Naive B cell (primary cell): ENCODE measurements at places on chromosomes 16 and 17.
A peak's percentile ranks its signal among the peaks of the same experiment; 100 is the strongest.

DNA sequence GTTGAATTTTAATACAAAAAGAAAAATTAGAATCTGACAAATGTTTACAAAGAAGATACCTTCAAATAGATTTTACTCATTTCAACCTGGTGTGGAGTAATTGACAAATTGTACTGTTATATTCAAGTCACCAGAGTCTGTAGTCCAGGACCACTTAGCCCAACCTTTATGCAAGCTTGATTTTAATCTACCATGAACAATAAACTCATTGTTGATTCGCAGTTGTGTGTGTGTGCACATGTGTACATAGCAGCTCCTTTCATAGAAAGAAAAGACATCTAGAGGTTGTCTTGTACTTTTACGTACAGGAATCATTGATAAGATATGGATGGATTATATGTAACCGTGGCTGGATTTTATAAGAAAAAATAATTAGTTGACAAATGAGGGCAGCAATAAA lies 20.7 kb upstream of the LRRC37A start:
- DNase-seq: no peak

- DNase-seq: no peak
Measured at GRCh38 chr17:8532021-8532420, 96.3 kb downstream of the NDEL1 start.

DNA sequence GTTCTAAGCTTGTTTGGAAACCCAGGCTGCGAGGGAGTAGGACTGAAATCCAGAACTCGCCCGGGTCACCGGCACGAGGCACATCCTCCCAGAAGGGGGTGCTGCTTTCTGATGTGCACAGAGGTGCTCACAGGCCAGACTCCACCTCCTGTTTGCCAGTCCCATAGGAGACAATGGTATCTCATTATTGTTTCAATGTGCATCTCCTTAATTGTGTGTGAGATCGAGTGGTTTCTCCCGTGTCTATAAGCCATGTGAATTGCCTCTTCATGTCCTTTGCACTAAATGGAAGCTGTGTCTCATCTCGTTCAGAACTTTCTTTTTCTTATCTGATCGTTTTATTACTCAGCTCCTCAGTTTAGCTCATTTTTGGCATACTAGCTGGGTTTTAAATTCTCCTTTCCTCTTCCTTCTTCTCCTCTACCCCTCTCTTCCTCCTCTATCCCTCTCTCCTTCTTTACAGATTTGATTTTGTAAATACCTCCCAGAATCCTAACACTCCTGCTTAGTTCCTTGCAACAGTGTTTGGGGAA lies 32.1 kb upstream of the PRKCB start:
- DNase-seq: peak; percentile 61

- no peak for DNase-seq
Measured at GRCh38 chr17:29057361-29057760, 14.4 kb downstream of the PIPOX start.

GRCh38 chr16:50616883-50617645 lies 64.0 kb downstream of the SNX20 start:
- no peak for DNase-seq

GRCh38 chr17:32684087-32684958 lies 192.6 kb downstream of the MYO1D start:
- DNase-seq: no peak

DNA sequence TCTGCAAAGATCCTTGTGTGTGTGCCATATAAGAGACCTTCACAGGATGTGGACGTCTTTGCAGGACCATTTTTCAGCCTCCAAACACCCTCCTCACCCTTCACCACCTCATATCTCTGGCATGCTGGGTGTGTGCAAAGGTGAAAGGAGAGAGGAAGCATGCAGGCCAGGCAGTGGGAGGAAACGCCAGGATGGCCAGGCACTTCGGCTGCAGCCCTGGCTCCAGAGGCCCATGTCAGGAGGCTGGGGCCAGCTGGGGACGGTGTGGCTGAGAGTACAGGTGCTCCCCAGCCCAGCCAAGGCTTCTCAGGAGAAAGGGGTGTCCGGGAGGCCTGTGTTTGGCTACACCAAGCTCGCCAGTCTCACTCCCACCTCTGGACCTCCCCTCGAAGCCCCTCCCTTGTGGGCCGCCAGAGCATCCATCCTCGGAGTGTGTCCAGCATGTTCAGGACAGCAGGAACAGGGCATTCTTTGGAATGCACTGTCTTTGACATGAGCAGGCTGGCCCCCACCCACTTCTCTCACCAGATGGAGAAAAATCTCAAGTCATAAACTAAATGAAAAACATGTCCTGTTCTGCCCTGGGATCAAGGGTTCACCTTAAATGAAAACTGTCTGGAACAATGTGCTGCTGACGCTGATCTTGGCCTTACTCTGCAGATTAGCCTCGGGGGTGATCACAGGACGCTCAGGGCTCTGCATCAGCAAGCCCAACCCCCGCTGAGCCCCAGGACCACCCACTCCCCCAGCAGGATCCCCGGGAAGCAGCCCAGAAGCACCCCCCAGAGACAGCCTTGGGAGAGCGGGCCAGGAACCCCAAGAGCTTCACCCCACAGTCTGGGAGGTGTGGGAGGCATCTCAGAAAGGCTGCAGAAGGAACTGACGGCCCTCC lies 15.9 kb downstream of the PEMT start:
- DNase-seq: no peak

GRCh38 chr16:49857423-49858181 lies 1.7 kb upstream of the ZNF423 start:
- DNase-seq: peak; percentile 48
